ENCODE measurements at places on chromosomes 1 and 21. TPM values are rescaled to one million over a fixed set of nuclear protein-coding genes. Genes with fewer than 3 reads are reported as not detected.
A peak's percentile ranks its signal among the peaks of the same experiment; 100 is the strongest.

- peak; percentile 83 for DNase-seq
Measured at GRCh38 chr1:184388319-184388889, 1.6 kb downstream of the C1orf21 start.

DNA sequence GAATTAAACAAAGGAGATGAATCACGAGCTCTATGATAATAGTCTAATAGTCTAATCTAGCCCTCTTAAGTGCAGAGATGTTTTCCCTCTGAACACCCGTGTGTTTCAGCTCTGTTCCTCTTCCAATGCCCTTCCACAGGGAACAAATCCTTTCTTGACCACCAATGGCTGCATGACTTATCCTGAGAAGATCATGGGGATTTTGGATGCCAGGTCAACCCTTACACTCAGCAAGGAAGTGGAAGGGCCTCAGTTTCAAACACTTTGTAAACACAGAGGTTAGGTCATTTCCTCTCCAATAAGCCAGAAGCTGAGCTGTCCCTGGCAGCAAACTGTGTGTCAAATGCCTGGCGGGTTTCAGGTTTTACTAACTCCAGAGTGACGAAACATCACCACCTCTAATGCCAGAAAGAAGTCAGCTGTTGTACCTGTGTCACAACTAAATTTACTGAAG is 200.0 kb downstream of the GABPA start:
- peak; percentile 99 for DNase-seq

- DNase-seq: no peak
Measured at GRCh38 chr1:109404838-109405237, 7.1 kb upstream of the SORT1 start.

- no peak for DNase-seq
Measured at GRCh38 chr1:159914252-159915018, 10.9 kb downstream of the TAGLN2 start.

DNA sequence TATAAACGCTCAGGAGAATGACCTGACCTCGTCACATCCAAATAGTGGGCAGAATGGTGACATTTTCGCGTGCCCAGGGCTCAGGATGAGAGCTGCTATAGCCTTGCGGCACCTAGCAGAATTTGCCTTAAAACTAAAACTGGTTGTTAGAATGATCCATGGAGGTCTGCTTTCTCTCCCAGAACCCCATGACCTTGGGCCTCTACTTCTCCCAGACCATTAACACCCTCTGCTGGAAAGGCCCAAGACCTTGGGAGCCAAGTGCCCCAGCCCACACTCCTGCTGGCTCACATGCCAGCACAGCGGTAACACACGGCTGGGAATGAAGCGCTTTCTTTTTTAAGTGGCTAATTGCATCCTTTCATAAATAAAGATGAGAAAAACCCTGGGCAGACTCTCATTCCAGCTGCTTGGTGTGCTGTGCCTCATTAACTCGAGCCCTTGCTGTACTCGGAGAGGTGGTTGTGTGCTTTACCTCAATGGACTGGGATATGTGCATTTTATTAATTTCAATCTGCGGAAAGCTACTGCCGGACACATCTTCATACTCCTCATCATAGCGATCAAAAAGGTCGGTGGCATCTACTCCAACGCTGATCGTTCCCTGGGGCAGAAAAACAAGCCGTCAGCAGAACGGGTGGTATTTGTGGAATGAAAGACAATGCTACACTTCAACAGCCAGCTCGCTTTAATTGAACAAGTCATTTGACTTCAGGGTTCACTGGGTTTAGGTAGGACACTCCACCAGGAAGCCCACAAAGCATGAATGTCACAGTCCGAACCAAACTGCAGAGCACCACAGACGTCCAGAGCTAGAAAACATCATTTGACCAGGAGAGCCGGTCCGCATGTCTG is 29.0 kb downstream of the THAP3 start:
- DNase-seq: no peak

GRCh38 chr1:182690886-182691443 is 6.6 kb upstream of the RGS8 start:
- no peak for DNase-seq

GRCh38 chr1:53592521-53592982 is 133.4 kb downstream of the DMRTB1 start:
- DNase-seq: peak; percentile 63

TGFB2 gene
- total RNA-seq: 13.5 TPM

DNA sequence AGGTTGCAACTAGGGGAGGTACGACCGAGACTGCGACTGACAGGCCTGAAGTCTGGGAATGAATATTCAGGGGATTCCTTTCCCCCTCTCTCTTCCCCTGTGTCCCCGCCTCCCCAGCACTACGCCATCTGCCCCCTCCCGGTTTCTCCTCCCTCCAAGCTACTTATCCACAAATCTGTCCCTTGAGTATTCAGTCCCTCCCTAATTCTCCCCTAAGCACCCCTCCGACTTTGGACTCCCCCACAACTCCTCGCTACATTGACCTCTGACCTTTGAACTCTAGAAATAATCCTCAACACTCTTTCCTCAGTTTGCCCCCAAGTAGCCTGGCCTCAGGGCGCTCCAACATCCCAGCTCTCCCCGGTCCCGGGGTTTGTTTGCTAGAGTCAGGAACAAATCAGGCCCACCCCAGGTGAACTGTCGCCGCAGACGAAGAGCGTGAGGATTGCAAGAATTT is 393 bp downstream of the LYSMD1 start:
- peak; percentile 67 for DNase-seq

SLC45A1 gene
- 2.0 TPM for total RNA-seq

DNA sequence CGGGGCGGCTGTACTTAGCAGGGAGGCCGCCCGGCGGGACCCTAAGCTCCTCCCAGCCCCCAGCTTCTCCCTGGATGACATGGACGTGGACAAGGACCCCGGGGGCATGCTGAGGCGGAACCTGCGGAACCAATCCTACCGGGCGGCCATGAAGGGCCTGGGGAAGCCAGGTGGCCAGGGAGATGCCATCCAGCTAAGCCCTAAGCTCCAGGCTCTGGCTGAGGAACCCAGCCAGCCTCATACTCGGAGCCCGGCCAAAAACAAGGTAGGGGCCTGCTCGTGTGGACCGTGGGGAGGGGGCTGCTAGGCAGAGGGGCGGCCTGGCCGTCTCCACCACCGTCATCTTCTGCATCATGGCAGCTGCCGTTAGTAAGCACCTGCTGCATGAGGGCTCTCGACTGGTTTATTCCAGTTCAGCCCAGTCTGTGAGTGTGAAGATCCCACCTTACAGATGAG is 9.0 kb downstream of the ARHGEF16 start:
- no peak for DNase-seq

DNA sequence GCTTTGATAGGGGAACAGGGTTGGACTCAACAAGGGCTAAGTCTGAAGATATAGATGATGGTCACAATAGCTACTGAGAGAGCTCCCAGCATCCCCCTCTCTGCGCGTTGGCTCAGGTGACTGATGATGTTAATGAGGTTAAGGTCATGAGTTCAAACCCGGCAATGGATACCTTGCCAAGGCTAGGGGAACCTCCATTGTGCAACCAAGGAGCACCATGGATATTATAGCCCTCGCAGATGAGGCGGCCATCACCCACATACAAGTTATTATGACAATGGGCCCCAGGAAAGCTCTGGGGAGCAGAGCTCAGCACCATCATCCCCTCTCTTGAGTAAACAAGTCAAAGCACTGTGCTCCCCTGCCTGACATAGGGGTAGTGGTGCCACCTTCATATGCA is 8.2 kb downstream of the KCNA2 start:
- no peak for DNase-seq

GRCh38 chr1:230186003-230186863 is 119.2 kb downstream of the GALNT2 start:
- DNase-seq: peak; percentile 87

DNA sequence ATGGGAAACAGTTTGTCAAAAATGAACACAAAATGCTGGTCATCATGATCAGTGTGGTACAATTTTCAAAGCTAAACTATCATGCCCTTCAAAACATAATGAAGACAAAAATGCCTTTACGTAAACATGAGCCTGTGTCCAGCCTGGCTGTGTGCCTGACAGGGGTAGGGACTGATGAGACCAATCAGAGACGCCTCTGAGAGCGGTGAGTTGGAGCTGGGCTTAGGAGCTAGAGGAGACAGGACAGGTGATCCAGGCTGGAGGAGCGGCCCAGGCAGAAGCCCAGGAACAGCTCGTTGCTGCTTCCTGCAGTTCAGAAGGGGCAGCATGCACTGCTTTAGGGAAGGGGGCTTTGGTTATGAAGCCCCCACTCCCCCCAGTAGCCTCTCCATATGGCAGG is 70.0 kb downstream of the ARHGEF10L start:
- DNase-seq: no peak

NOS1AP gene
- not detected for total RNA-seq

GRCh38 chr1:51833700-51834099 is 44.8 kb downstream of the NRDC start:
- DNase-seq: no peak

CEP170 gene
- 207 TPM for total RNA-seq

GRCh38 chr1:213606252-213606820 is 381.4 kb upstream of the PROX1 start:
- DNase-seq: no peak

- no peak for DNase-seq
Measured at GRCh38 chr1:51997974-51998382, 7.5 kb upstream of the RAB3B start.

DNA sequence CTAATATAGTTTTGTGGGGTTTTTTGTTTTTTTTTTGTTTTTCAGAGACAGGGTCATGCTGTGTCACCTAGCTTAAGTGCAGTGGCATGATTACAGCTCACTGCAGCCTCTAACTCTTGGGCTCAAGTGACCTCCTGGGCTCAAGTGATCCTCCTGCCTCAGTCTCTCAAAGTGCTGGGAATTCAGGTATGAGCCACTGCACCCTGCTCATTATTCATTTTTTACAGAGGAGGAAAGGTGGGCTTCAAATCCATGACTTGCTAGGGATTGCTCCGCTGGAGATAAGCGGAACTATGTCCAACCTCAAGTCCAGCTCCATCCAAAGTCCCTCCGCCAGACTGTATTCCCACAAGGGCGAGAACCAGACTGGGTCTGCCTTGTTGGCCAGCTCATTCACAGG is 8.0 kb upstream of the SPOCD1 start:
- no peak for DNase-seq

GRCh38 chr1:245549996-245550719 is 395.4 kb downstream of the KIF26B start:
- no peak for DNase-seq

GRCh38 chr1:234871710-234872271 is 256.8 kb downstream of the TOMM20 start:
- peak; percentile 52 for DNase-seq

GRCh38 chr1:115314765-115315164 is 23.3 kb downstream of the NGF start:
- DNase-seq: peak; percentile 85

S100A8 gene
- total RNA-seq: not detected

- DNase-seq: no peak
Measured at GRCh38 chr1:52045236-52045635, 9.8 kb downstream of the TXNDC12 start.

DNA sequence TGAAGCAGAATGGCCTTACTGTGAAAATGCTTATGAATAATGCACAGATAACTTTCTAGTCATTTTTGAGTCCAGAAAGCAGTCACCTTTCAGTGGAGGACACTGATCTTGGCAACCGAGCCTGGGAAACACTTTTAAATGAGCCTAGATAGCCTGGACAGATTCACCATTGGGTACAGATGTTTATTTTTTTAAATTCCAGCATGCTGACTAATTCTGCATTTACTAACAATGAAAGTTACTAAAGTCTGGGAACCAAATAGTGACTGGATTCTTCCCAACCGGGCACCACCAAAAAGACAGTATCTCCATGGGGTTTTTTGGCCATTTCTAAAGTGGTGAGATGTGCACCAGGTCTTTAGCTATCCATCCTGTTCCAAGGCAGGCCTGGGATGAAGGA is 3.3 kb upstream of the FMOD start:
- peak; percentile 39 for DNase-seq

LAMC2 gene
- total RNA-seq: 2.0 TPM

- DNase-seq: peak; percentile 82
Measured at GRCh38 chr21:17679002-17679600, 66.4 kb upstream of the BTG3 start.

- no peak for DNase-seq
Measured at GRCh38 chr1:17365293-17365692, 6.7 kb upstream of the PADI6 start.

OR10T2 gene
- total RNA-seq: not detected

TCEA3 gene
- 22.8 TPM for total RNA-seq

- no peak for DNase-seq
Measured at GRCh38 chr1:237340892-237341291, 298.9 kb downstream of the RYR2 start.

GRCh38 chr21:44789880-44790279 is 11.7 kb downstream of the UBE2G2 start:
- DNase-seq: peak; percentile 59

DNA sequence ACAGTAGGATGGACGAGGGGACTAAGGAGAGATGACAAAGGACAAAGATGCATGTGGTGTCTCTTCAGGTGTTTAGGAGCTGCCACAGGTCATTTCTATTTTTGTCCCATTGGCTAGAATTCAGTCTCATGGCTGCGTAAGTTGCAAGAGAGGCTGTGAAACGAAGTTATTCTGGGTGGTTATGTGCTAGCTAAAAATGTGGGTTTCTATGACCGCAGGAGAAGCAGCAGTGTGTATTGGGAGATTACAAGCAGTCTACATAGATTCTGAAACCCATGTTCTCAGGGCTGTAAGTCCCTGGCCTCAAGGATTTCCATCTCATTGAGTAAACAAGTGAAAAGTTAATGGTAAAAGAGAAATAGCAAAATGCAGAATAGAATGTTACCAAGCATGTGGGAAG is 110.7 kb downstream of the SPATA46 start:
- no peak for DNase-seq

OR10Z1 gene
- total RNA-seq: not detected

- DNase-seq: no peak
Measured at GRCh38 chr1:225744745-225745144, 32.9 kb upstream of the SRP9 start.

DNA sequence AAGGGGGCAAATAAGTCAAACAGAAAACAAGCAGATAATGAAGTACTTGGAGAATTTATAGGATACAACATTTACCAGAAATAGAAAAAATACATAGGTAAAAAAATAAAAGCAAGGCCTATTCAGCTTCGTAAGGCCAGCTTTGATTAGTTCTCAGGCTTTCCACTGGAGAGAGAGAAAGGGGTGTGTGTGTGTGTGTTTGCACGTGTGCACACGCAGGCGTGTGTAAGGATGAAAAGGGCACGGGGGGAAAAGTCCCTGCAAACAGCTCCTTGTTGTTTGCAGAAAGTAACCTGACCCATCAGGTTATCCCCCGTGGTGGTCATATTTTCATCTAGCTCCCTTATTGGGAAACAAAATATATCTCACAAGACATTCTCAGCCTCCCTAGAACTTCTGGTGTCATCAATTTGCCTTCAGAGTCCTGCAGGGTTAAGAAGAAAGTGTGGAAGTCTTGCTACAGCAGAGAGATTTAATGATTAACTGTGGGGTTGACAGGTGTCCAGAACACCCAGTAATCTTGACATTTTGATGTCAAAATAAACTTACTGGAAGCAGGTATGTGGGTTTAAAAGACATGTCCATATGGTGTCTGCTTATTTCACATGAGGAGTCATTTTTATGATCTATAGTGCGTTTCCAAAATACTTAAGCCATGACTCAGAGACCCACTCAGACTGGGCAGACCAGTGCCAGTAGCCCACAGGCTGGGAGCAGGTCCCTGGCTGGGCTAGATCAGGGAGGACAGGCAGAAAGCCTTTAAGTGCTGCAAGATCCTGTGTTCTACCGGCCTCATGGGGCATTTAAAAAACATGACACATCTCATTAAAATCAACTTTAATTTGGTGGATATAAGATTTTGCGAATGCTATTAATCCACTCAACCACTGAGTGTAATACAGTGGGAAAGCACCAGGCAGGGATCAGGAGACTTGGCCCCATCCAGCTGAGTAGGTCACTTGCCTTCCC is 487.6 kb upstream of the CAMK1G start:
- peak; percentile 30 for DNase-seq

TMPRSS15 gene
- not detected for total RNA-seq

PLXNA2 gene
- total RNA-seq: 8.0 TPM

GRCh38 chr1:24481101-24481500 is 21.5 kb upstream of the RCAN3 start:
- DNase-seq: no peak

All from fibroblast of the aortic adventitia (primary cell).